SHP77 treated with DMSO at 0.1 percent for 48 hours (cell line): ENCODE measurements at places on chromosomes 4 and X.
A peak's percentile ranks its signal among the peaks of the same experiment; 100 is the strongest.

GRCh38 chrX:147832707-147833348 is 78.9 kb upstream of the FMR1 start:
- DNase-seq = no peak

- DNase-seq = no peak
These were observed 194.6 kb upstream of the RBPJ start for GRCh38 chr4:26126143-26126718.

GRCh38 chr4:165716472-165716871 is 156.6 kb upstream of the TLL1 start:
- DNase-seq = no peak

DNA sequence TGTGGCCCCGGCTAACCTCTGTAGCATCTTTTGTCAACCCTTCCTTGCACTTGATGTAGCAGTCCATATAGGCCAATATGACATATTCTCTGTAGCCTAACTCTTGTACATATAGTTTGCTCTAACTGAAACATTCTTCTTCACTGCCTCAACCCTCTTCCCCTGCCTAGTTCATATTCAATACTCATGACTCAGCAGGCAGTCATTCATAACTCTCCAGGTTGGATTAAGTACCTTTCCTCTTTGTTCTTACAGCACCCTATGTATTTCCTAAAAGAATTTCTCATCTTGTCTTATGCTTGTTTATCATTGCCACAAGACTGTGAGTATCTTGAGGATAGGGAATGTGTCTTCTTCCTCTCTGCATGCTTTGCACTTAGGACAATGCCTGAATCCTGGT is 76.9 kb downstream of the TMLHE start:
- DNase-seq = no peak

DNA sequence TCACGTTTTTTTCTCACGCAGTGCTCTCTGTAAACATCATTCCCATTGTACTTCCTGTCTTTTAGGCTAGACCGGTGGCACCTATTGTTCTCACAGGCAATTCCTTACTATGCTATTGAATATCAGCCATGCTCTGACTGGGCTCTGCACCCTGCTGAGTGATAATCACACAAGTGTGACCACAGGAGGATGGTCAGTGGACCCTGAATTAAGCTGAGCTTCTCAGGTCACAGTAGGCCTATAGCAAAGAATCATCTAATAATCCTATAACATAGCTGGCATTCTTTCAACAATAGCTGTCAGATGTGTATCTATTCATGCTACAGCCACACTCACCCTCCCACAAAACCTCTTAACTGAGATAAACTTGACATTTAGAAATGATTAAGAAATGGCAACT is 2399.8 kb upstream of the TENM3 start:
- DNase-seq = no peak

DNA sequence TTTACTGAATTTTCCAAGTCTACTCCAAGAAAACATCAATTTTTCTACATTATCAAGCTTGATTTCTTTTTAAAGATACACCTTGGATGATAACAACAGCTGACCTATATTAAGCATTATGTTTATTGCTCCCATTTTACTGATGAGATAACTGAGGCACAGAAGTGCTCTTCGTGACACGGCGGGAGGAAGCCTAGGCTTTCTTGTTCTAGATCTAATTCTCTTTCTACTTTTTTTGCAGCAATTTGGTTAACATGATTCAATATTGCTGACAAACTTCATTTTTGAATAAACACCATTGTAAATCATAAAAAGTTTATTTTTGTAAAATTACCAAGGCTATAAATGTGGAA is 33.8 kb downstream of the BBS12 start:
- no peak for DNase-seq

DNA sequence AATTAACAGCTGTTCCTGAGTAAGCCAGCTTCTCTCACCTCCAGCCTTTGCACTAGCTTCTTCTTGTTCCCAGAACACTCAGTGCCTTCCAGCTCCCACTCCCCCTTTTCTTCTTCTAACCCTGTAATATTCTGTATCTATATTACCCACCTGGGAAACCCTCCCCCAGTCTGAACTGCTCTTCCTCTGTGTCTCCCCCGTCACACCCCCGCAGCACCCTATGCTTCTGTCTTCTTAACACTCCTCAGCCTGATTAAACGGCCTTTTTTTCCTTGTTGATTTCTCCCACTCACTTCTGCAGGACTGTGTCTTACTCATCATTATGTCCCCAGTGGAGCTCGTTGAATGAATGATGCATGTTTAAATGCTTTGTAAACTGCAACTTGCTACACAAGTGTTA is 9.0 kb upstream of the LONRF3 start:
- no peak for DNase-seq

- DNase-seq = no peak
These were observed 148.6 kb upstream of the NLGN4X start for GRCh38 chrX:6377103-6377764.

DNA sequence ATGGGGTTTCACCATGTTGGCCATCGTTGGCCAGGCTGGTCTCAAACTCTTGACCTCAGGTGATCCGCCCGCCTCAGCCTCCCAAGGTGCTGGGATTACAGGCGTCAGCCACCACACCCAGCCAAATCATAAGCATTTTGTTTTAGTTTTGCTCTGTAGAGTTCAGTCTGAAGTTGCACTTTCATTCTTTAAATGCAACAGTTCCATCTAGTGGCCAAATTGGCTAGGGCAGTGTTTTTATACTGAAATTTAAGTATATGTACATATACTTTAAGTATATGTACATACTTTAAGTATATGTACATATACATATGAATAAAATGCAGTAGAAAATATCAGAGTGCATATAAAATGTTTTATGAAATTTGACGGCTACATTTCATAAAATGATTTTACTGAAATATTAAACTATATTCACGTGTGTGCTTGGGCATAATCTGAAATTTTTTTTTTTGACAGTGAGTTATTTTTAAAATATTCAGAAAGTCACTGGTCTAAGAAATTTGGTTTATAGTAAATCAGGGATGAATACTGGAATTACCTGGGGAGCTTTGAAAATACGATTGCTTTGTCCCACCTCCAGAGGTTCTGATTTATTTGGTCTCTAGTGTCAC is 145.5 kb downstream of the NWD2 start:
- DNase-seq = peak; percentile 7
